Left hindlimb (tissue), 1 donor: ENCODE measurements at places on chromosomes 7 and 10.
A peak's percentile ranks its signal among the peaks of the same experiment; 100 is the strongest.

GRCh38 chr7:35697414-35698175, 2.7 kb upstream of the HERPUD2 start:
- no peak for DNase-seq

DNA sequence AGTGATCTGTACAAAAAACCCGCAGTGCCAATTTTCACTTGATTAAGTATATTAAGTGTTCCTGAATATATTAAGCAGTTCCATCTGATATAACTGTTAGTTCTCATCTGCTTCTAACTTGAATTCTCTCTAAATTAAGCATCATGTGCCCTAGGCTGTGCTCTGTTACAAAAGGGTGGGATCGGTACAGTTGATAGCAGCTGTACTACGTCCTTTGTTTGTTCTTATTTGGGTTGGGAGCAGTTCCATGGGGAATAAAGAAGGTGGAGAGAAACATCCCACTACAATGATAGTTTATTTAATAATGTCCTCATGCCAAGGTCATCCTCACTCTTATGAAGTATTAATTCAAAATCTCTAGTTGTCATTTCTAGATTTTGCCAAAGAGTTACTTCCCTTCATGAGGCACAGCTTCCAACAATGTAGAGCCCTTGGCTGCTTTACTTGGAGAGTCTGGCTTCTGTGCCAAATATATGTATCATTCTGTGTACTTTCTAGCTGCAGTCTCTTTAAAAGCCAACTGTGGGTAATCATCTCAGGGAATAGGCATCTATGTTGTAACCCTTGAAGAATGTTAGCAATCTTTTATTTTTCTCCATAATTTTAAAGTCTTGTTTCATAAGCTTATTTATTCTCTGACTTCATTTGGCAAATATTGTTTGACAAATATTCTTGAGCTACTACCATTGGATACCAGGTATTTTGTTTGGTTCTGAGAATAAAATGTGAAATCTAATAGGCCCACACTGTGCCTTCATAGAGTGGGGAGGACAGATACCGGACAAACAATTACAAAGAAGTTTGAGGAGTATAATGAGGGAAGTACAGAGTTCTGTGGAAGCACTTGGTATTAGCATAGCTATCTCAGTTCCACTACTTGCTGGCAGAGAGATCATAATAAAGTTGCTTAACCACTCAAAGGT, 22.4 kb upstream of the AHR start:
- DNase-seq: no peak

GRCh38 chr10:106571192-106571946, 593.1 kb downstream of the SORCS1 start:
- DNase-seq: peak; percentile 36

- DNase-seq: no peak
These were observed 95.3 kb upstream of the CYP26C1 start for GRCh38 chr10:92965314-92965713.

DNA sequence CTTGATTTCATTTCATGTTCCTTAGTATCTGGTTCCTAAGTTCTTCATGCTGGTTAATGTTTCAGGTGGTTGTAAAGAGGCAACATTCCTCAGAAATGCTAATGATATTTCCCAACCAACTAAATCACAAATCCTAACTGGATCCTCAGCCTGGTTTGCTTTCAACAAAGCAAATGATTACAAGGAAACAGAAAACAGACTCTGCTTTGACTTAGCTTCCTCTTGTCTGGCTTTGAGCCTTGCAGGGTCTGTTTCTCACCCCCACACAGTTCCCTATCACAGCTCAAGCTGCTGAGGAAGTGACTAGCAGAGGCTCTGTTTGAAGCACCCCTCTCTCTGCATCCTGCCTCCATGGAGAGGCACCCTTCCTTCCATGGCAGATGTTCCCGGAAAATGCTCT, 130.2 kb upstream of the CTTNBP2 start:
- DNase-seq: no peak

- no peak for DNase-seq
These were observed 1.9 kb downstream of the NKX1-2 start for GRCh38 chr10:124447751-124448466.
